Stimulated activated CD8-positive, alpha-beta memory T cell treated with anti-CD3 and anti-CD28 coated beads, Interleukin-2, amount 100 ng/mL, for 1 hour (primary cell): ENCODE measurements at places on chromosomes 3 and 15.

DNA sequence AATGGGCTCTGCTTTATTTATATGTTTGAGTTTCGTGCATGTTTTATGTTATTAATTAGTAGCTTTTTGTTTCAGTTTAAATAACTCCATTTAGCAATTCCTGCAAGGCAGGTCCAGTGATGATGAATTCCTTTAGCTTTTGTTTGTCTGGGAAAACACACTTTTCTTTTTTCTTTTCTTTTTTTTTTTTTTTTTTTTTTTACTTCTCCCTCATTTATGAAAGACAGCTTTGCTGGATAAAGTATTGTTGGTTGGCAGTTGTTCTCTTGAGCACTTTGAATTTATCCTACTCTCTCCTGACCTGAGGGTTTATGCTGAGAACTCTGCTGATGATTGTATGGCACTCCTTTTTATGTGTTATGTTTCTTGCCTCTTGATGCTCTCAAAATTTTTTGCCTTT lies 35.7 kb downstream of the TMEM39A start:
- no peak for DNase-seq

GRCh38 chr3:183306798-183307671 lies 54.0 kb downstream of the B3GNT5 start:
- DNase-seq: peak; percentile 9

GRCh38 chr3:188853856-188854771 lies 317.7 kb upstream of the TPRG1 start:
- DNase-seq: no peak

DNA sequence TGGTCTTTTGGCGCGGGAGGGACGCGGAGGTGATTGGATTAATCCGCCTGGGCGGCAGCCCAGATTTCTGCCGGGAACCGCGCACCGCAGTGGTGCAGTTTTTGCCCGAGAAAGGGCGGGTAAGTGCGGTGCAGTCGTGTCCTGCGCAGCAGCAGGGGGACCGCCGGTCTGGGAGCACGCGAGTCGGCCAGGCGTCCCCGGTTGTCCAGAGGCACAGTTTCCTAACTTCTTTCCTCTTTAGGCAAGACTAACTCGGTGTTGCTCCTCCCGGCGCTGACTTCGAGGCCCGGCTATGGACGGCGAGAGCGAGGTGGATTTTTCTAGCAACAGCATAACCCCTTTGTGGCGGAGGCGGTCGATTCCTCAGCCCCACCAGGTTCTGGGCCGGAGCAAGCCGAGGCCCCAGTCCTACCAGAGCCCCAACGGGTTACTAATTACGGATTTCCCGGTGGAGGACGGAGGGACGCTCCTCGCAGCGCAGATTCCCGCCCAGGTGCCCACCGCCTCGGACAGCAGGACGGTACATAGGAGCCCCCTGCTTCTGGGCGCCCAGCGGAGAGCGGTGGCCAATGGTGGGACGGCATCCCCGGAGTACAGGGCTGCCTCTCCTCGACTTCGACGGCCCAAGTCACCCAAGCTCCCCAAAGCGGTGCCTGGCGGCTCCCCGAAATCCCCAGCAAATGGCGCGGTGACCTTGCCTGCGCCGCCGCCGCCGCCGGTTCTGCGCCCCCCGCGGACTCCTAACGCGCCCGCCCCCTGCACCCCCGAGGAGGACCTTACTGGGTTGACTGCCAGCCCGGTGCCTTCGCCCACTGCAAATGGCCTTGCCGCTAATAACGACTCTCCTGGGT lies 736 bp downstream of the ARHGEF26 start:
- no peak for DNase-seq

- no peak for DNase-seq
Measured at GRCh38 chr3:83946554-83946953, 1012.2 kb upstream of the CADM2 start.
